ENCODE measurements at places on chromosomes 12 and 14. TPM values are rescaled to one million over a fixed set of nuclear protein-coding genes. Genes with fewer than 3 reads are reported as not detected.

The SVOP gene
- not detected for total RNA-seq

The LRFN5 gene
- 0.58 TPM for total RNA-seq

GRCh38 chr12:132288516-132289215 is 40.7 kb downstream of the GALNT9 start:
- no peak for DNase-seq

GRCh38 chr12:55708695-55709233 is 1.1 kb upstream of the ITGA7 start:
- peak; percentile 38 for DNase-seq

- DNase-seq, result no peak
Observed at GRCh38 chr14:74083784-74084276, 423 bp downstream of the ALDH6A1 start.

The RPGRIP1 gene
- 0.29 TPM for total RNA-seq

The NINJ2 gene
- 26.2 TPM for total RNA-seq

- DNase-seq, result no peak
Observed at GRCh38 chr12:51661836-51662235, 70.8 kb downstream of the SCN8A start.
